ENCODE measurements at places on chromosomes 2 and 18.

- no peak for DNase-seq
Observed at GRCh38 chr2:172617115-172617514, 61.2 kb downstream of the PDK1 start.

DNA sequence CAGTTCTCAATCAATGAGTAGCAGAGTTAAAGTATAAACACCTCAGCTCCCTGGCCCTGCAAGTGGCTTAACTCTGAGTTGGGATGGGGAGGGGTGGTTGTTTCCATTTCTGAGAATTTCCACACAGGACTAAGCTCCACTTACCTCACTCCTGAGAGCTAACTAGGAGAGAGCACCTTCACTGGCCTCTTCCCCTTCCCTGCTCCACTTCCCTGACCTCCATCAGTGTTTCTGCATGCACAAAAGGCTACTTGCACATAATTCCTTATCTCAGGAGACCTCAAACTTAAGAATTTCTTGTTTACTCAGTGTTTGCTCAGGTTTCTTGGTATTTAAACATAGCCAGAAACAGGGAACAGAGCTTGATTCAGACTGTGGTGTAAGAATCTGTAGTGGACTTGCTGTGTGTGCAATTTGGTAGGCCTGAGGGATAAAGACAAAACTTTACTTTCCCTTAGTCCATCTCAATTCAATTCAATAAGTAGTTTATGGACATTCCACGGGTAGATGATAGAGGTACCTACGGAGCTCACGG is 97.2 kb downstream of the PID1 start:
- no peak for DNase-seq

DNA sequence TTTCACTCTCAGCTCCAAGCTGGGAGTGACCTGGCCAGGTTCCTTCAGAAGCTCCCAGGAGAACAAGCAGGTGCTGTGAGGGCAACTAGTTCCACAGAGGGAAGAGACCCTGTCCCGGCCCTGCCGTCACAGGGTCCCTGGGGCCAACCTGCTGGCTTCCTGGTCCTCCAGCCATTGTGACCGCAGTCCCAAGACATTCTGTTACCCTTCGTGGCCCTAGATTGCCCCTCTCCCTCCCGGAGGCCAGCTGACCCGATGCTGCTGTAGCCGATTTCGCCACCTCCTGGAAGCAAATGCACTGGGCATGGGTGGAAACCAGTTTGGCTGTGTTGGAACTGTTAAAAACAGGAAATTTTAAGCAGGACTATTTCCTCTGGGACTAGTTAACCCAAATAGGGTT is 55.4 kb downstream of the EPAS1 start:
- DNase-seq: no peak

GRCh38 chr18:11607906-11608305 is 1.5 kb upstream of the SLC35G4 start:
- DNase-seq: no peak

DNA sequence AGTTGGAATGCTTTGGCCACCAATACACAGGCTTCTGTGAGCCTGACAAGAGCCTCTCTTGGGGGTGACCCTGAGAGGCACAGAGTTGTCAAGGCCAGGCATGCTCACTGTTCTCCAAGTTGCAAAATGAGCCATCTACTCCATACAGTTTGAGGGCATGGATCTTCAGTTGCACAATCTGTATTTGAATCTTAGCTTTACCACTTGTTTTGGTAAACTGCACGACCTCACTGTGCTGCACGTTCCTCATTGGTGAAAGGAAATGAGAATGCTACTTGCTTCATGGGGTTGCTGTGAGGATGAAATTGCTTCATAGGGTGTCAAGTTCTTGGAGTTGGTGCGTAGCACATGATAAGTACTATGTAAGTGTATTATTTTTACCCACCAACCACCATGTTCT is 12.0 kb upstream of the HAAO start:
- DNase-seq: no peak

- no peak for DNase-seq
Observed at GRCh38 chr2:153495725-153496124, 17.2 kb upstream of the RPRM start.

- DNase-seq: no peak
Observed at GRCh38 chr18:55031979-55032378, 72.7 kb upstream of the CCDC68 start.

DNA sequence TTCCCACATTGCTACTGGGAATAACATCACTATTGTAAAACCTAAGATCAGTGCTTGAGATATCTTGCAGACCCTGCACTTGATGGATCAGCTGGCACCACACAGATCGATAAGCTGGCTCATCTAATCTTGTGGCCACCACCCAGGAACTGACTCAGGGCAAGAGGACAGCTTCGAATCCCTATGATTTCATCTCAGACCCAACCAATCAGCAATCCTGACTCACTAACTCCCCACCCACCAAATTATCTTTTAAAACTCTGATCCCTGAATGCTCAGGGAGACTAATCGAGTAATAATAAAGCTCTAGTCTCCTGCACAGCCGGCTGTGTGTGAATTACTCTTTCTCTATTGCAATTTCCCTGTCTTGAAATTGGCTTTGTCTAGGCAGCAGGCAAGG is 11.3 kb upstream of the TEX44 start:
- no peak for DNase-seq

DNA sequence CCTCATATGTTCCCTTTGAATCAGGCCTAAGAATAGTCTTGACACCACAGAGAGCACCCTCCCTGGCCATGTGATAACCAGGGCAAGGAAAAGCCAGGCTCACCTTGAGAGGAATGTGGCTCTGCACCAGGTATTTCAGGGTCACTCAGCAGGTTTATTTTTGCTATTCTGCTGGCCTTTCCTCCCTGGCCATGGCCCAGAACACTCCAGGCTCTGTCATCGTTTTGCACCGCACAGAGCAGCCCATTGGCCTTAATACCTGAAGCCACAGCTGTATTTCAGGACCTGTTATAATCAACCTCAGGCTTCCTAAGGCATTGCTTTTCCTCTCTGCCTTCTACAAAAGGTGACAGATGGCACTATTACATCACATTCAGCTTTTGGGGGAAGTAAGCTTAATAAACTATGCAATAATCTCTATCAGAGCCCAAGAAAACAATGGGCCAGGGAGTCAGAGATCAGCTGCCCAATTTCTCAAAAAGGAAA is 668.3 kb downstream of the IRS1 start:
- no peak for DNase-seq

GRCh38 chr18:74290794-74291471 is 830 bp downstream of the CYB5A start:
- no peak for DNase-seq

- DNase-seq: no peak
Observed at GRCh38 chr2:234995332-234996068, 43.7 kb downstream of the SH3BP4 start.

- DNase-seq: no peak
Observed at GRCh38 chr2:9001229-9001628, 2.3 kb downstream of the MBOAT2 start.

DNA sequence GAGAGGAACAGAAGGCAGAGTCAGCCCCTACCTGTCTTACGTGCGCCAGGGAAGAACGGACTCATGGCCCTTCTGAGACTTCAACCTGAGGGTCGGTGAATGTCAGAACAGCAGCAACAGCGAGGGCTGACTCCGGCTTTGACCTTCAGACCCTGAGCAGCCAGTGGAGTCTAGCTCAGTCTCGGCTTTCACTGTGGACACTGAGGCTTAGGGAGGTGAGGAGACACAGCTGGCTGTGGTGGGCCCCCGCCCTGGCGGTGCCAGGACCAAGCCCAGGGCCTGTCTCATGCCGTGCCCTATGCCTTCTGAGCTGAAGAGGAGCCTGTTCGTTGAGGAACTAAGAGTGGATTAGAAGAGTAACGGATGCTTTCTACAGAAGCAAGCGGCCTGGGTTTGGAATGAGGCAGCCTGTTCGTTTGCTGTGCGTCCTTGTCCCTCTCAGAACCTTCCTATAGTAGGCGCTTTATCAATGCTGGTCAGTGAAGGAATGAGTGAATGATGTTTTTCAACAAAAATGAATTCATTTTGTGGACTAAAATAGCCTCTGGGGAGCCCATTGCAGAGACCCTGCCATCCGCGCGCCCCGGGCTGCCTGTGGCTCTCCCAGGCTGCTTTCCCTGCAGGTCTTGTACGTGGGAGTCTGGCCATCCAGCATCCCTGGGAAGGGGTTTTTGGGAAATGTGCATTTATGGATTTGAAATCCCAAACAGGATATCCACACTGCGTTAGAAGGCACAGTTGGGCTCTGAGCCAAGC is 38.9 kb downstream of the ASB1 start:
- DNase-seq: no peak

- no peak for DNase-seq
Observed at GRCh38 chr2:197007716-197008628, 81.5 kb upstream of the PGAP1 start.

DNA sequence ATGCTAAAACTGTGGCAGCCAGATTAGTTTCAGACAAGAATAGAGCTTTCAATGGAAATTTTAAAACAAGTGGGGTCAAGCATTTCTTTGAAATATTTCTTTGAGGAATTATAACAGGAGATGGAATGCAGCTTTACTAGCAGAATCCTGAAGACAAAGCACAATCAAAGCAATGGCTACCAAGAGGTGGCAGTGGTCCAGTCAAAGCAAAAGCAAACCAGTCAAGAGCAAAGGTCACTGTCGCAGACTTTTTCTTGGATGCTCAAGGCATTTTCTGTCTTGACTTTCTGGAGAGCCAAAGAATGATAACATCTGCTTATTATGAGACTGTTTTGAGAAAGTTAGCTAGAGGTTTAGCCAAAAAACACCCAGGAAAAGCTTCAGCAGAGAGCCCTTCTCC is 351.2 kb upstream of the DLGAP1 start:
- no peak for DNase-seq

GRCh38 chr2:89850881-89851582 is 1159.6 kb downstream of the RPIA start:
- no peak for DNase-seq

DNA sequence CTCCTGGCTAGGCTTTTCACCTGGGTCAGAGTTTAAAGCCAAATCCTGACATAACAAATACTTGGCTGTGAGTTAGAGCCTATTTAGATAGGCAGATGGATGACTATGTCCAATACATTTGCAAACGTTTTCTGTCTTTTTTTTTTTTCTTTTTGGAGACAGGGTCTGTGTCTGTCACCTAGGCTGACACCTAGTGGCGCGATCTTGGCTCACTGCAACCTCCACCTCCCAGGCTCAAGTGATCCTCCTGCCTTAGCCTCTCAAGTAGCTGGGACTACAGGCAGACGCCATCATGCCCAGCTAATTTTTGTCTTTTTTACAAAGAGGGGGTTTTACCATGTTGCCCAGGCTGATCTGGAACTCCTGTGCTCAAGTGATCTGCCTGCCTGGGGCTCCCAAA is 124.8 kb downstream of the DYM start:
- DNase-seq: no peak

- DNase-seq: no peak
Observed at GRCh38 chr18:27062802-27063201, 122.3 kb downstream of the CHST9 start.

- no peak for DNase-seq
Observed at GRCh38 chr2:45606796-45607195, 4.3 kb downstream of the SRBD1 start.

GRCh38 chr2:143230506-143231253 is 101.5 kb downstream of the ARHGAP15 start:
- DNase-seq: no peak

DNA sequence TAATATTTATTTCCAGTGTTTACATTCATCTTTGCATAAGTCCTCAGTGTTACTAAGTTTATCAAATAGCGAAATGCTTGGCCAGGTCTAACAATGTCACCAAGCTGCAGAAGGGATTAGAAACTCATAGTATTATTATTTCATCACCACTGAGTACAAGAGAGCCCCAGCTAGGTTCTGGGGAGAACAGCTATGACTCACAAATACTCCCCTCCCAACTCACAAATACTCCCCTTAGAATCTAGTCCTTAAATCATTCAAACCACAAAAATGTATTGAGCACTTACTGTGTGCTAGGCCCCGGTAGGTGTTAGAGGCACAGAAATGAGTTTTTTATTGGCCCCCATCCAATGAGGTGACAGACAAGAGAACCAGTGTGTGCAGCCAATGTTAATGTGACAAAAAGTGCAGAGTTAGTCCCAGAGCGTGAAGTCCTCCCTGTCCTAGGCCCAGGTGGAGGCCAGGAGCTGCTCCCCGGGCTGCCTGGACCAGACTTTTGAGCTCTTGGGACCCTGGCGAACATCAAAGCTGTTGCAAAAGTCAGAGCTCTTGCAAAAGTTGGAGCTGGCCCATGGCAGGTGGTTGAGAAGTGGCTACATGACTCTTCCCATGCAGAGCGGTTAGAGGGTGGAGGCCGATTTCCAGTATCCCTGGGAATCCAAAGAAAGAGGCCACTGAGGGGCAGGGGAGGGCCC is 9.8 kb downstream of the STEAP3 start:
- DNase-seq: no peak

DNA sequence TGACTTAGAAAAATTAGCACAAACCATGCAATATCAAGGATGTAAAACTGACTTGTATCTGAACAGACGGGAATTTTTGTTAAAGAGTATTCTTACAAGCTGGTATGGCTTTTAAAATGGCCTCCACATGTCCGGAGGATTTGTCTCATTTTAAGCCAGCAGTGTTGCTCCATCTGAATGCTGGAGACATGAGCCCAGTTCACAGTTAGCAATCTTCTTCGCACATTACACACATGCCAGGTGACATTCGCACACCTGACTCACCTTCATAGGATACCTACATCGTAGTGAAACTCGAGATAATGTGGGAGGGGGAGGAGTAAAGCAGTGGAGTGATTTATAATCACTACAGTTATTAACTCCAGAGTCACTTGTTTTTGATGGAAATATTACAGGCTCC is 231.8 kb upstream of the RBBP8 start:
- no peak for DNase-seq

DNA sequence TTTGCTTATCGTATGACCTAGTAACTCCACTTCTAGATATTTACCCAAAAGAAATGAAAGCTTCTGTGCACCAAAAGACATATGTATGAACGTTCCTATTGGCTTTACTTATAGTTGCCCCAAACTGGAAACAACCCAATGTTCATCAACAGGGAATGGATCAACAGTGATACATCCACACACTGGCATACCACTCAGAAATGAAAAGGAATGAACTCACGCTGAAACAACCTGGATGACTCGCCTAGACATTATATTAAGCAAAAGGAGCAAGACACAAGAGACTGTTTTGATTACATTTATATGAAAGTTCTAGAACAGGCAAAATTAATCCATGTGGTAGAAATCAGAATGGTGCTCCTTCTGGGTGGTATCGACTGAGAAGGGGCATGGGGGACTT is 18.9 kb downstream of the ADRA2B start:
- no peak for DNase-seq

GRCh38 chr2:189569295-189569910 is 11.2 kb downstream of the SLC40A1 start:
- no peak for DNase-seq

DNA sequence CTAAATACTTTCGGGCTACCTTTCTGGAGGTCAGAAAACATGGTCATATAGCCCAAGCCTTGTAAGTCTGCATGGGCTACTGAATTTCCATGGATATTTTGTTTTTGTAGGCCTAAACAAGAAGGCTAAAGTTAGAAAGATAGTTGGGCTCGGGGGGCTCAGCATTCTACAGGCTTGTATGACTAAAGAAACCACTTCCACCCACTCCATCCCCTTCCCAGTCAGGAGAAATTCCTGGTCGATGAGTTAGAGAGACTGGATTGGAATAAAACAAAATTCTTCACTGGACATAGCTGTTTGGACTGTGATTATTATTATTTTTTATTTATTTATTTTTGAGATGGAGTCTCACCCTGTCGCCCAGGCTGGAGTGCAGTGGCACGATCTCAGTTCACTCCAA is 539.4 kb upstream of the TNP1 start:
- no peak for DNase-seq
